ENCODE measurements at places on chromosomes 5 and 9.

- DNase-seq = no peak
Measured at GRCh38 chr9:104882566-104882965, 45.4 kb downstream of the ABCA1 start.

GRCh38 chr5:81171769-81172168 is 61.4 kb upstream of the CKMT2 start:
- no peak for DNase-seq

GRCh38 chr9:70480405-70480980 is 66.0 kb upstream of the KLF9 start:
- DNase-seq = peak; percentile 53

GRCh38 chr5:151293624-151294023 is 9.9 kb downstream of the SLC36A3 start:
- no peak for DNase-seq
